Tibial artery (tissue), 4 donors: ENCODE measurements at places on chromosomes 12 and 14.

- DNase-seq: peak; percentile 82
Observed at GRCh38 chr14:76761136-76761959, at the start of gene VASH1. VASH1 (plus strand) TSS chr14:76761468; CDS start chr14:76762822, 1,354 bp downstream.

DNA sequence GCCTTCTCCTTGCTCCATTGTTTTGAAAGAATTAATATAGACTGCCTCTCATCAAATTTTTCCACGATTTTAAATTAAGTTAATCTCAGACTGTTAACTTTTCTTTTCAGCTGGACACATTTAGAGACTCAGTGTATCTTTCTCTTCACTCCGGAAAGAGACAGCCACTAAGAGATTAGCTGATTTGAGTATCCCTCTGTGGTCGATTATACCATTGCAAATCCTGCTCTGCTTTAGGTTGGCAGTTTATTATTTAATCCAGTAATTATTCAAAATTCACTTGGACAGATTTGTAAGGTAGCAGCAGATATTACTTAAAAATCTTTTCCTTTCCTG lies 588 bp upstream of the TWF1 start:
- DNase-seq: no peak

DNA sequence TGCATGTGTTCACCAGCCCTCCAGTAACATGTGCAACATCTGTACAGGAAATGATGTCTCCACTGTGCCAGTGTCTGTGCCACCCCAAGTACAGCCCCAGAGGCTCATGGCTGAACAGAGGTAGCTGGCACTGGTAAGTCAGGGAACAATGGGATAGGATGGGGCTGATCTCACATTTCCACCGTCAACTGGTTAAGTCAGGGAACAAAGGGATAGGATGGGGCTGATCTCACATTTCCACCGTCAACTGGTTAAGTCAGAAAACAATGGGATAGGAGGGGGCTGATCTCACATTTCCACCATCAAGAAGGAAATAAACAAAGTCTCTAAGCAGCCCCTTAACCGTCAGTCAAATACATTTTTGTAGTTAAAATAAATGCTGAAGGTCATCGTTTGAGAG lies 246.6 kb downstream of the TMEM132D start:
- no peak for DNase-seq

DNA sequence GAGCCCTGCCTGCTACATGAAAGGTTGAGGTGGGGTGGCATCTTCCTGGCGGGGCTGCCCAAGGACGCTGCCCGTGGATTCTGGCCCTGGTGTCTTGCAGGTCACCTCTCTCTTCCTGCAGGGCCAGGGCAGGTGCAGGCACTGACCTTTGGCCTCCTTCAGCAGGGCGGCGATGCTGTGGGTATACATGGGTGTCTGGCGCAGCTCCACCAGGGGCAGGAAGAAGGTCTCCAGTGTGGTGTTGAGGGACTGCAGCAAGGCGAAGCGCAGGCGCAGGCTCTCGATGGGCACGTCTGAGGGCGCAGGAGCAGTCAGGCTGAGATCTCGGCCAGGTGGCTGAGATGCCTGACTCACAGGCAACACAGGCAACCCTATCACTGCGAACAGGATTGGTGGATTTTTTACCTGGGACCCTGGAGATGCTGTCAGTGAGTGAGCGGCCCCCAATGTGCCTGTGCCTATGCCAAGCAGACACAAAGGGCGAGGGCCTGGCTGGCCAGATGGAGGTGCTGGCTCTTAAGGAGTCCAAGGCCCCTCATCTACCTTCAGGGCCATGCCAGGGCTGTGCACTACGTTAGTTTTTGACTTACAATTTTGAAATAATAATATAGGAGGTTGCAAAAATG lies 45.7 kb downstream of the TRAFD1 start:
- peak; percentile 54 for DNase-seq

GRCh38 chr12:98955284-98955683 lies 310.2 kb downstream of the APAF1 start:
- DNase-seq: no peak

GRCh38 chr12:14239935-14240872 lies 125.3 kb upstream of the ATF7IP start:
- DNase-seq: no peak

DNA sequence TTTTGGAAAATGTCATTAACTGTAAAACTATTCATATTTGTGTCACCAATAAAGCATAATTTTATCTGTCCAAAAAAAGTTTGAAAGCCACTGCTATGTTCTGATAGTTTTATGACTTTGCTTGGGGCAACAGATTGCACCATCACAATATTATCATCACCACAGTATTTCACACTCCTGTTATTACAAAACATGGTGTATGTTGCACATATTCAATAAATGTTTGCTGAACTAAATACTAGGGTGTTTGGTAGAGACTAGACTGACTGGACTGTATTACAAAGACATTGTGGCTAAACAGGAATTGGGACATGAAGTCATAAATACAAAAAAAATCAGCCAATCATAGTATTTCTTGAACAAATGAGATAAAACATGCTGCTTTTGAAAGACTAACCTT lies 55.1 kb downstream of the PAWR start:
- DNase-seq: no peak

DNA sequence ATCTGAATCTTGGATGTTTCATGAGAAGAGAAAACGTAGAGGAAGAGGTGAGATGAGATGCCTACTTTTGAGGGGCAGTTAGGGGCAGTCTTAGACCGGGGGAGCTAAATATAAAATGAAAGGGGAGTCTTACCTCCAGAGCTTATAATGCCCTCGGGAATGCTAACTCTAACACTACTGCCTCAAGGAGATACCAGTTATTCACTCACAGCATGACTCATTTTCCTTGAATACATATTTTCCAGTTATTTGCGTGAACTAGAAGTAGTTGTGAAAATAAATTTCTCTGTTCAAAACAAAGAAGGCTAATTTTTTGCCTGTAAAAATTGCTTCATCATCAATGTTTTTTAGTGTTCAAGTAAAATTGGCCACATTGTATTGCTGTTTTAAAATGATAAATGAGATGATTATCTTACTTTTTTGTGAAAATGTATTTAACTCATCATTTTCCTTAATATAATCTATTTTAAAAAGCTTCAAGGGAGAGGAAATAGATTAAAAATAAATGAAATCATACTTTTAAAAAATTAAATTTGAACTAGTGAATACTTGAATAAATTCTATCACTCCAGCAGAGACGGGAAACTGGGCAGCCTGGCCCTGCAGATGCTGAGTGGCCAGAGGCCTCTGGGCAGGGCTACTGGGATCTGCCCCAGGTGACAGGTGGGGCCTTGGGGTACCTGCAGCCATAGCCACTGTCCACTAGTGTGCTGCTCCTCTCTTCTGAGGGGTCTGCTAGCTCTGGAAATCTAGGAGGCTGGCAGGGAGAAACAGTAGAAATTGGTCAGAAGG lies 339.3 kb downstream of the EGLN3 start:
- no peak for DNase-seq

DNA sequence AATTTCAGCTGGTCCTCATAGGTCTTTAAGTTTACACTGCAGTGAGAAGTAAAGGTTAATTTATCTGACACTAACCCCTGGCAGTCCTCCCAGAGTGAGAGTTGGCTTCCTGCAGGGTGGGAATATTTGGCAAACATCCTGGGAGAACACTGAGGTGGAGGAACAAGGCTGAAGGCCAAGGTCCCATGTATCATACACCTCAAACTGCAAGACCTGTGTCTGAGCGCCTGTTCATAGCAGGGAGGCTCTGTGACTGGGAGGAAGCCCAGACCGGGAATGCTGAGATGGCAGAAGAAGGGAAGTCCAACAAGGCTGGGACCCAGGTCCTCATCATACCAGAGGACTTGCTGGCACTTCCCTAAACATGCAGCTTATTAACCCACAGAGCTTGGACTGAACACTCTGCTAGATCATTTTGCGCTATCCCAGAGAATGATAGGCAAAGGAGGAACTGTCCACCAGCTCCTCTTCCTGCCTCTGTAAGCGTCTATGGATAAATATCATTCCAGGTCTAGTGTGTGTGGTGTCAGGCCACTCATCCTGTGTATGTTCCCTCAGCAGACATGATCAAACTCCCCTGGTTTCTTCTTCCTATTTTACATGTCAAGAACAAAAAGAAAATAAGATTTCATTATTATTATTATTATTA lies 199.6 kb upstream of the CNOT2 start:
- DNase-seq: no peak

DNA sequence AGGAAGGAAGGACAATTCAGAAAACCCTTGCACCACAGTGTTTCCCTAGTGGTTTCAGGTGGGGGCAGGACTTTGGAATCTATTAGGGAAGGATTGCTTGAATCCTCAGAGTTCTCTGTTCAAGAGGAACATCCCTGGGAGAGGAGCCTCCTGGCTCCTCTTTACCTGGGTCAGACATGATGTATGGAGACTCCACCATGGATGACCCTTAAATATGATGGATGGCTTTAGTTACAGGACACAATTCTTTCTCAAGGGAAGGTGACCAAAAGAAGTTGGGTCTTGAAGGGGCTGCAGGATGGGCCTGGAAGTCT lies 396.6 kb downstream of the NRXN3 start:
- no peak for DNase-seq
